Ammon's horn (tissue), 1 donor: ENCODE measurements at places on chromosomes 2 and 18.
A peak's percentile ranks its signal among the peaks of the same experiment; 100 is the strongest.

- no peak for DNase-seq
Observed at GRCh38 chr2:106894545-106894944, 8.6 kb upstream of the ST6GAL2 start.

- no peak for DNase-seq
Observed at GRCh38 chr2:43455731-43456642, 139.9 kb downstream of the THADA start.

GRCh38 chr2:176494949-176495353 lies 225.7 kb downstream of the MTX2 start:
- DNase-seq = peak; percentile 67

DNA sequence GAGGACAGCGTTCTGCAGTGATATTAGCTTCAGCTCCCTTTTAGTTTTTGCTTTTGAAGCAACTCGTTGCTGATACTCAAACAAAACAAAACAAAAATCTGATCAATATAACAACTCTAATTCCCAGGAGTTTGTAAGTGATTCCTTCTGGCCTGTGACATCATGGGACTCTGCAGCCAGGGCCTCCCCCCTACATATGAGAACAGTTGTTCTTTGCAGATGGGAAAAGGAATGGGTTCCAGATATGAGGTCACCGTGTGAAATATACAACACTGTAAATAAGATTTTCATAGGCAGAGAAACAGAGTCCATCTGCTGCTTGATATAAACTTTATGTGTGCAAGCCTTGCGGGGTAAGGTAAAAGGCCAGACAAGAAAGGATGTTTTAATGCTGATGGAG lies 56.7 kb downstream of the DIS3L2 start:
- DNase-seq = peak; percentile 24

- DNase-seq = no peak
Observed at GRCh38 chr2:126776255-126776654, 120.3 kb downstream of the GYPC start.

DNA sequence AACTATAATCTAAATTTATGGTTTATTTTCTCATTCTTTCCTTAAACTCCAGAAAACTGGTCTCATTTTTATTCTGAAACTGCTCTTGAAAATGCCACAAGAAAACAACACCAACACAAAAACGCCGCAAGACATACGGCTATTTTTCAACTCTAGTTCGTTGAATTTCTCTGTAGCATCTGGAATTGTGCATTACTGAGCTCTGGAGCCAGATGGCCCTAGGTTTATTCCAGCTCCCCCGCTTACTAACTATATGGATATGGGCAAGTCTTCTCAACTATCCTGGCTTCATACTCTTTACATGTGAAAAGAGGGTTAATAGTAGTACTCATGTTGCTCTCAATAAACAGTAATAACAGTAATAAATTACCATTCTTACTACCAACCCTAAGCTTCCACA lies 19.9 kb downstream of the FAM98A start:
- no peak for DNase-seq

DNA sequence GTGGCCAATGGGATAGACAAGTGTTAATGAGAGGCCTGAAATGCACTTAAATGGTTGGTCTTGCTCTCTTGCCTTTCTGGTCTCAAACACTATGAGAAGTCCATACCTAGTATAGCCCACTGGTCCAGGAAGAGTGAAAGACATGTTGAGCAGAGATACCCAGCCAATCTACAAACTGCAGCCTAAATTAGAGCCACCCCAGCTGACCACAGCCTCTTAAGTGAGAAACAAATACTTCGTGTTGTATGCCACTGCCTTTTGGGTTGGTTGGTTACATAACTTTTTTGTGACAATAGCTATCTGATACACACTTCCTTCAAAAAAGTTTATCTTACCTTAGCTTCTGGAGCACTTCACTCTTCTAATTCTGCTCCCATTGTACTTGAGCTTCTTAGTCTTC lies 8.8 kb upstream of the EXOC6B start:
- DNase-seq = no peak

DNA sequence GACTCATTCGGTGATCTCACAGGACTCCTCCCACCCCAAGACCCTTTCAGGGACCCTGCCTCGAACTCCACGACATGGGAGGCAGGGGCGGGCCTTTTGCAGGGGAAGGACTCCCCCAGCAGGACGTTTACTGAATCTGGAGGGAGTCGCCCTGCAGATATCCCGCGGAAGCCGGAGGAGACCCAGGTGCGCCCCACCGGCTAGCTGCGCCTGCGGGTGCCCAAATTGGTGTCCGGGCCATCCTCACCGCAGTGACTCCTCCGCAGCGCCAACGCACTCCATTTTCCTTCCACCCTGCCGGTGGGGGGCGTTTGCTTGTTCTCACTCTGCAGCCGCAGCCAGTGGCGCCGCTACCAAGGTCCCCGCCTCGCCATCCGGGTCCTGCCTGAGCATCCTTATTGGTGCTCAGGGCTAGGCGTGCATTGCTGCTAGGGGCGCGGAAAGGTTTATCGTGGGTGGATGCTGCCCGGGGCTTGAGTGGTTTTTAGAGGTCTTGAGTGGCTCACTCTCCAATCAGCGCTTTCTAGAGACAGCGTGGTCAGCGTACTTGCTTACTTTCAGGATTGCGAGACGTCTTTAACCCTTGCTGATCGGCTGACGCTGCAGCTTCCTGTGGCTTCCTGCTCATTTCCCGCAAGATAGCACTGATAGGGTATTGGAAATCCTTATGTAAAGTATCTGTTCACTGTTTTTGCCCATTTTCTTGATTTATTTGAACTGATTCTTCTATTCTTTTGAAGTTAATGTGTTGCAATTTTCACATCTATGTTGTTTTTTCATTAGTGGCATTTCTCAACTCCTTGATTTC lies 81.4 kb downstream of the BIN1 start:
- DNase-seq = peak; percentile 93

GRCh38 chr2:136236019-136236418 lies 118.1 kb upstream of the CXCR4 start:
- DNase-seq = no peak

DNA sequence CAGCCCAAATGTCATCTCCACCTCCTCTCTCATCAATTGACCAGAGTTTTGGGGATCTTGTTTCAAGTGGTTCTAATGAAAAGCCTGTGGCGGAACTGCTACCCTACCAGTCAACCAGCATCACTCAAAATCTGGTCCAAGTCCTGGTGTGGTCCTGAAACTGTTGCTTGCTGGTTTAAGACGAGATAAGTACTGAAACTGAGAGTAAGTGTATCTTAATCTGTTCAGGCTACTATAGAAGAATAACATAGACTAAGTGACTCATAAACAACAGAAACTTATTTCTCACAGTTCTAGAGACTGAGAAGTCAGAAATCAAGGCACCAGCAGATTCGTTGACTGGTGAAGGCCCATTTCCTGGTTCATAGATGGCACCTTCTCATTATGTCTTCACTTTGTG lies 879 bp upstream of the GALNT5 start:
- DNase-seq = no peak

GRCh38 chr2:156896294-156896693 lies 361.2 kb upstream of the GALNT5 start:
- no peak for DNase-seq
